ENCODE measurements at places on chromosomes 5 and 9.

DNA sequence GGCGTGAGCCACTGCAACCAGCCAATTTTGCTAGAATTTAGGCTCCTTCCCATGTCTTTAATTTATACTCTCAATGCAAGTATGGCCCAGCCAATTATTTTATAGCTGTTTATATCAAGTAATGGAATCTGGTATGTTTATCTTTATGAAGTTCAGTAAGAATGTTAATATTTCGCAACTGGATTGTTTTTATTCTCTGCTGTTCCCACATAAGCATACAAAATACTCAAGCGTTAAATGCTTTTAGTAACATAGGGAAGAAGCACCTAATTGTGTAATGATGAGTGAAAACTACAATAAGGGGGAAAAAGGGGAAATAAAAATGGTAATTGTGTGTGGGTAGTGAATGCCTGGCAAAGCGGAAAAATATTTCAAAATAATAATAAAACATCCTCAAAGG lies 21.3 kb downstream of the PWWP2A start:
- DNase-seq: peak; percentile 31

GRCh38 chr9:75130621-75131230 lies 42.4 kb downstream of the OSTF1 start:
- DNase-seq: peak; percentile 26

GRCh38 chr5:138032028-138032571 lies 779 bp downstream of the FAM13B start:
- peak; percentile 65 for DNase-seq

GRCh38 chr5:5178136-5178535 lies 38.0 kb downstream of the ADAMTS16 start:
- DNase-seq: no peak

DNA sequence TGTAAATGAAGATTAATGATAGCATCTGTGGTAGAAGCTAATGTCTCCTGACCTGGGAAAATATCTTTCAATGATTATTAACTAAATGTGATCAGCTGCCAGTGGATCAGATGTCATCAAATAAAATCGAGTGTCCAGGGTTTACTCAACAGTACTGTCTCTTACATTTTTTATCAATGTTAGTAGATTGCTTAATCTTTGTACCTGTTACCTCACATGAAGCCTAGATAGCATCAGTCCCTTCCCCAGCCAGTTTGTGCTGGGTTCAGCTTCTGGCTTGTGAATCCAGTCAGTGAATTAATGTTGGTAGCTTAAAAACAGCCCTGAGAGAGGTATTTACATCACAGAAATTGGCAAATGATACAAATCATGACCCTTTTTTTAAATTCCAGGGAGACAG lies 134.4 kb downstream of the GHR start:
- no peak for DNase-seq

DNA sequence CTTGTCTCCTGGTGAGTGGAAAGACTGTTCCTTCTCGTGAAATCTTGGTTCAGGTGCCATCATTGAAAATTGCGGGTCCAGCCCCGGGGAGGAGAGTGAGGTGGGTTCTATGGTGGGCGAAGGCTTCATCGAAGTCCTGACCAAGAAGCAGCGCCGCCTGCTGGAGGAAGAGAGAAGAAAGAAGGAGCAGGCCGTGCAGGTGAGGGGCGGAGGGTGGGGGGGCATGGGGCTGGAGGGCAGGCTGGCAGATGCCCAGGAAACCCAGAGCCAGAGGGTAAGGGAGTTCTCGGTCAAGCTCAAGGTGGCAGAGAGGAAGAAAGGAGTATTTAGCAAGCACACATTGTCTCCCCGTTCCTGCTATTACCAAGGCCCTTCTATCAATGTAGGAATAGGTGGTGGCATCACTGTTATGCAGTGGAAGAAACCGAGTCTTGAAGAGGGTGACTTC lies 24.3 kb upstream of the POMT1 start:
- DNase-seq: peak; percentile 25

GRCh38 chr5:17087035-17087434 lies 130.4 kb upstream of the BASP1 start:
- no peak for DNase-seq

DNA sequence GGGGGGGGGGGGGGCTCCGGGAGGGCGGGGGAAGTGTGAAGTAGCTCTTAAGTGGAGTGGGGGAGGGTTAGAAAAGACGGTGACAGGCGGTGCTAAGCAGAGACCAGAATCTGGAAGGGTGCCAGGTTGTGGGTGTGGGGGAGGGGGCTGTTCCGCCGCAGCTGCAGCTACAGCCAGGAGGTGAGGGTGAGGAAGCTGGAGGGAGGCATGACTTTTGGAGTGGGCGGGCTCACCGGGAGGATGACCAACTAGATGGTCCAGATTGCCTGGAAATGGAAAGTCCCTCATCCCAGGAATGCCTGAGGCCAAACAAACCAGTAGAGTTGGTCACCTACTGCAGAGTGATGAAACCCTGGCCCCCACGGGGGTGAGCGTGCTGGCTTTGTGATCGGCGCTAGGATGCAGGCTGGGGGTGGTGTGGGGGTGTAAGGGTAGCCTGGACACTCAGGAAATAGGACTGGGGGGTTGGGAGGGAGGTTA lies 158.1 kb upstream of the SHB start:
- peak; percentile 70 for DNase-seq

DNA sequence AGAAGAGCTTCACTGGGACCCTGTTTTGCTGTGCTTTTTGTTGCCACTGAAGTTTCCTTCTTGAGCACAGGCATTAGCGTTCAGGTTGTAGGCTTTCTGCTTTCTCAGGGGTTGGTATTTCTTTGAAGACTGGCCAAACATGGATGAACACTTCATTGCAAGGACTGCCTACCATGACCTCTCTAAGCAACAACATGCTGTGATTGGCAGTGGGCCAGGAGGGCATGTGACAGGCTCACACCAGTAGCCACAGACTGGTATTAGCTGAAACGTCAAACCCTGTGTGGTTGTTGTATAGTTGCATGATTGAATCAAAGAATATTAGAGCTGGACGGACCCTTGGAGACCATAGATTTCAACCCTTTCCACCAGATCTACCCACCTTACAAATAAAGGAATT lies 20.0 kb upstream of the MLANA start:
- DNase-seq: no peak

GRCh38 chr9:108443741-108444140 lies 412.0 kb downstream of the ACTL7B start:
- DNase-seq: peak; percentile 81

GRCh38 chr9:107603281-107603680 lies 113.7 kb upstream of the KLF4 start:
- DNase-seq: no peak

GRCh38 chr5:41156739-41157138 lies 56.6 kb downstream of the C6 start:
- peak; percentile 79 for DNase-seq

DNA sequence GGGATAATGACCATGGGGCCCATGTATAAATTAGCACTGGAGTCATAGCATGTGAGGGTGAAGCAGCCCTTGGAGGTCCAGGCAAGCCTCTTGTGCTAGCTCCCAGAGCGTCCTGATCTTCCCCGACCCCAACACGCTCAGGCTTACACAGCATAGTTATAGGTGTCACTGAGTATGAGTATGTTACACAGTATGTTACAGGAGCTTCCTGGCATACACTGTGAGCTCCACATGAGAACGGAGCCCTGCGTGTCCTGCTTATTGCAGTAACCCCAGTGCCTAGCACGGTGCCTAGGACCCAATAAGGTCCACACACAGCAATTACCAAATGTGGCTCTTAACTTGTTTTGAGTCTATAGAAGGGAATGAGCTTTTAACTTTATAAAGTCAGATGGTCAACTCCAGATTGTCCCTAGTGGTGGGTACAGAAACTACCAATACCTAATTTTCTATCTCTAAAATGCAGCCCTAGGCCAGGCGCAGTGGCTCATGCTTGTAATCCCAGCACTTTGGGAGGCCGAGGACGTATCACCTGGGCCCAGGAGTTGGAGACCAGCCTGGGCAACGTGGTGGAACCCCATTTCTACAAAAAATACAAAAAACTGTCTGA lies 64.1 kb downstream of the PLAC8L1 start:
- DNase-seq: peak; percentile 16

DNA sequence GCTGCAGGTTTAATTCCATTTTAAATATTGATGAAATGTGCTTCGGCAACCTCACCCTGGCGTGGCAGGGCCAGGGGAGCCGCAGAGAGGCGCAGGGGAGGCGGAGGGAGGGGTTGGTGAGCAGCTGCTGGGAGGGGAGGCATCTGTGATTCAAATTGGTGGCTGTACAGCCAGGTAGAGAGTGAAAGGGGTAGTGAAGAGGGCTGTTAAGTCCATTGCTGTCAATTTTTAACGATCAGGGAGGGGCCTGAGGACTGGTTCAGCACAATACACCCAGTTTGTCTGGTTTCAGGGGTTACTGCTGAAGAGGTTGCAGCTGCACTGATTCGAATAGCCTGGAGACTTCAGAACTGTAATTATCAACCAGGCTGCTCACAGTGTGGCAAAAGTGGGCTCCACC lies 31.3 kb downstream of the LHX6 start:
- DNase-seq: no peak

- DNase-seq: no peak
These were observed 931.0 kb upstream of the DMAC1 start for GRCh38 chr9:8730618-8731017.

DNA sequence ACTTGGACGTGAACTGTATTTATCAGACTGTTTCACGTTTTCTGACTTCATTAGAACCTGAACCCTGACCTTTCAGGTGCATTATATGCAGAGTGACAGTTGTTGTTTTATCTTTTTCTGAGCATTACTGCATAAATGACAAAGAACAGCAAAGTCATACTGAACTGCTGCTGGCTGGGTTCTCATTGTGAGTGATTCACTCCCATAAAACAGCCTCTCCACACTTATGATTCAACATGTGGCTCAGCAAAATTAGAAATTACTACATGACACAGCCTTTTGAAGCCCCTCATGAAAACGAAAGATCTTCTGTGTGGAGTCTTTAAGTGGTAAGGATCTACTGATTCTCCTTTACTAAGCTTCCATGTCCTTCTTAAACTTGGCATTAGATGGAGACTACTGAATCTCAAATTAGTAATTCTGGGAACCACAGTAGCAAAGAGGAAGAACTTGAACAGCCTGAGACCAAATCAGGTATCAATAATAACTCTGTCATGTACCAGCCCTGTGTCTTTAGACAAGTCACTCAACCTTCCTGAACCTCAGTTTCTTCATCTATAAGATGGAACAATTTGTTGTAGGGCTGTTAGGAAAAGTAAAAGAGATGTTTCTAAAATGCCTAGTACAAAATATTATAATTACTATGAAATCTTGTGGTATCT lies 172.3 kb upstream of the GNA14 start:
- peak; percentile 73 for DNase-seq

DNA sequence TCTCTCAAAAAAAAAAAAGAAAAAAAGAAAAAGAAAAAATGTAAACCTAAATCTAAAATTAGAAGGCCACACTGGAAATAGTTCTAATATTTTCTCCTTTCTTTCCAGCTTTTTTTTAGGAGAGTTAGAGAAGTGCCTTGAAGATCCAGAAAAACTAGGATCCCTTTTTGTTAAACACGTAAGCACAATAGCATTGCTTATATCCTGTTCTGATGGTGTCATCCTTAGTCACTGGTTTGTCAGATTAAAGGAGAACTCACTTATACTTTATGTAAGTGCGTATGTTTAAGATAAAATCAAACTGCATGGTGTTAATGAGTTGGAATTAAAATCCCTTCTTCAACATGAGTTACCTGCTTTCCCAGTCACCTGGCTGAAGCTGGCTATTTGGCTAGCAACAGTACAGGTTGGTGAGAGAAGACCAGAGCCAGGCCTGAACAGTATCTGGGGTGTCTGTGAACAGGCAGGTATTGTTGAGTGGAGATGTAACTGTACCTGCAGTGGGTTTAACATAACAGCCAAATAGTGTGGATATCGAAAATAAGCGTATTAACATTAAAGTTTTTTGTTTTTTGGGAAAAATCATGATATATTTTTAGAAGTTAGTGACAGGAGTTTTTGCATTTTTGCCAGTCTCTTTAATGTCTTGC lies 104.7 kb upstream of the OTULINL start:
- peak; percentile 73 for DNase-seq

- DNase-seq: no peak
These were observed 311.3 kb downstream of the SPATA31D1 start for GRCh38 chr9:82299870-82300269.
